SHP77 (cell line): ENCODE measurements at places on chromosomes 1 and 21.

DNA sequence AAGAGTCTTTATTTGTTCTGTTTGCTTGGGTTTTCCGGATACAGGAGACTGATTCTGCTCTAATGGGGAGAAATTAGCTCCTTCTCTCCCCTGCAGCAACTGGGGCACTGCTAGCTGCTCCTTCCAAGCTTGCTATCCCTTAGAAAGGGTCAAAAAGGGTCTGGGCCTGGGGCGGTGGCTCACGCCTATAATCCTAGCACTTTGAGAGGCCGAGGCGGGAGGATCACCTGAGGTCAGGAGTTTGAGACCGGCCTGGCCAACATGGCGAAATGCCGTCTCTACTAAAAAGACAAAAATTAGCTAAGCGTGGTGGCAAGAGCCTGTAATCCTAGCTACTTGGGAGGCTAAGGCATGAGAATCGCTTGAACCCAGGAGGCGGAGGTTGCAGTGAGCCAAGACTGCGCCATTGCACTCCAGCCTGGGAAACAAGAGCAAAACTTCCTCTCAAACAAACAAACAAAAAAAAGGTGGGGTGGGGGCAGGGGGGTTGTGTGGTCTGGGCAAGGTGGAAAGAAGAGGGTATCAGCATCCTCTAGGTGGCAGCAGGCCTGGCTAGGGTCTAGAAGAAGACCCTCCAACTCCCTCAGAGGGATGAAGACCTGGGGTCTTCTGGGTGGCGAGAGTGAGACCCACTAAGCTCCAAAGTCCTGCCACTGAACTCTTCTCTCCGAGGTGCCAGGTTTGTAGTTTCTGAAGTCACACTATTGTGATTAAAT, 15.4 kb upstream of the TBX15 start:
- DNase-seq = no peak

GRCh38 chr1:18166929-18167328, 59.3 kb downstream of the IGSF21 start:
- DNase-seq = no peak

DNA sequence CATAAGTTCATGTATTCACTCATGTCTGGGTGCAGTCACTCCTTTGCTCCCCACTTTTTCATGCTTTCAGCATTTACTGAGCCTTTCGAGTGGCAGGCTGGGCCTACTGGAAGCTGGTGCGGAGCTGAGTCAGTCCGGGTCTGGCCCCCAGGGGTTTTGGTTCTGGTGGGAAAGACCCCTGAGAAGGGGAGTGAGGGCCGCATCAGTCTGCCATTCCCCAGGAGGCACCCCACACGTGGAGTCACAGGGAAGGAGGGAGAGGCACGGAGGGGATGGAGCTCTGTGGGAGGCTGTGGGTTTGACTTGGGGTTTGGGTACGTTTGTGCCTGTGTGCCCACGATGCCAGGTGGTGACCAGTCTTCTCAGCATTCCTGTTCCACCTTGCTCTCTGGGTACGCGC, 87.9 kb downstream of the PTPRU start:
- no peak for DNase-seq

DNA sequence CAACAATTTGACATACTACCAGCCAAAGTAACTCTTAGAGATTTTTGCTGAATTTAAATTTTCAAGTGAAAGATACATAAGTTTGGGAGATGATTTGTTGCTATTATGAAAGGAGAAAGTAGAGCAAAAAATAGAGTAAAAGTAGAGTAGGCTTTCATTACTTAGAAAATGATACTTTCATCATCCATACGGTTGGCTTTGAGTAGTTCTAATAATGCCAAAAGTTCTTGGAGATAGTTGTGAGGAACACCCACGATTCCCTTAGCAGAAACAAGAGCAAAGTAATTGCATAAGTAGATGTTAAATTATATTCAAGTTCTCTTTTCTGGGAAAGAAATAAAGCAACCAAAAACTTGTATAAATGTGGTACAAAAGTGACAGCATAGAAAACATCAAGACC, 95.0 kb upstream of the VAV3 start:
- DNase-seq = no peak

DNA sequence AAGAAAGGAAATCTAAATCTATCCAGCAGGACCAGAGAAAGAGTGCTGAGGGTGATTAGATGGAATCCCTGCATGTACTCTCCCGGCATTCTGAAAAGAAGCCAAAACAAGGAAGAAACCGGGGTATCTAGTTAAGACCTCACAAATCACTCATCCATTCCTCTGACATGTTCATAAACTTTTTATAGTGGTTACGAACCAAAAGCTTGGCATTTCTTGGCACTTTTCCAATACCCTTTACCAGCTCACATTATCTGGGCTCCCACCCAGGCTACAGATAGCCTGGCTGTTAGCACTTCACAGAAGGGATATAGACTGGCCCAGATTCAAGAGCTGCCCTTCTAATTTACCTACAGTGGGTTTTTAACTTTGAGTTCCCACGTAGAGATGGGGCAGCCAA, 1.8 kb upstream of the C1orf74 start:
- DNase-seq = no peak

- no peak for DNase-seq
These were observed 145.6 kb downstream of the ZBTB18 start for GRCh38 chr1:244196571-244197285.
